ENCODE measurements at places on chromosomes 5 and 9.

- DNase-seq = no peak
Measured at GRCh38 chr5:73110190-73110589, 10.2 kb upstream of the TMEM171 start.

GRCh38 chr9:35729700-35730485, 2.1 kb downstream of the TLN1 start:
- DNase-seq = peak; percentile 62

GRCh38 chr5:17218353-17219005, 1.0 kb downstream of the BASP1 start:
- DNase-seq = no peak

DNA sequence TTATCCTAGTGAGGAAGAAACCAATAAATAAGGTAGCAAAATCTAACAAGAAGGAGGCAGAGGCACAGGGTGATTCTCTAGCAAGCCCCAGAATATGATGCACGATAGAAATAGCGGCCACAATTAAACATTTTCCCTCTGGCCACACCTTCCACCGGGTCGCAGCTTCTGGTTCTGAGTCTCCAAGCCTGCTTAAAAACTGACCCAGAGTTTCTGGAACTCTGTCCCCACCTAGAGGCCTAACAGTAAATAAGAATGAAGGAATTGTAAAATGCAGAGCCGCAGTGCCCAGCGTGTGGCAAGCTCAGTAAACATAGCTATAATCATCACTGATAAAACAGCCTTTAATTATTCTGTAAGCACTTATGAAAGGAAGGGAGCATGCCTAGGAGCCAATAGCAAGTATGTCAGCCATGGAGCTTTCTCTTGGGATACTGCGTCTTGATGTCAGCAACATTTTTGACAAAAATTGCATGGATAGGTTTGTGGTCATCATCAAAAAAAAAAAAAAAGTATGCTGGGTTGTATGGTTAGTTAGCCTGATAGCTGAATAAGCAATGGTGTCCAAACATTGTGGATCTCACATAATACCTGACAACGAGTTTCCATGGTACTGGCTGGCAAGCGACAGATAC, 465.5 kb downstream of the DNAH5 start:
- DNase-seq = no peak

GRCh38 chr9:100099722-100100042, 639 bp downstream of the INVS start:
- no peak for DNase-seq

DNA sequence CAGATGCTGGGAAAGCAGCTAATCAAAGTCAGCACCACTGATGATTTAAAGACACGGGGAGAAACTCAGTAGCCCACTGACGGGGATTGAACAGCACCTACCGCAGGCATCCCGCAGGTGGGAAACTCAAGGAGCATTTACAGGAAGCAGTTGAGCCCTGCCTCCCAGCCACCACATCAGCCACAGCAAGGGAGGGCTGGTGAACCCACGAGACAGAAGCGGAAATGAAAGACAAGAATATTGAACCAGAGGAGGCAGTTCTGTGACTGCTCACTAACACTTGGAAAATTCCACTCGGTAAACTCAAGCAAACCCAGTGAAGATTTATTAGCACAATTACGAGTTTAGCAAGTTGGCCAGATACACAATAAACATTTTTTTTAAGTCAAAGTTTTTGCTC, 10.6 kb upstream of the FAM163B start:
- no peak for DNase-seq

DNA sequence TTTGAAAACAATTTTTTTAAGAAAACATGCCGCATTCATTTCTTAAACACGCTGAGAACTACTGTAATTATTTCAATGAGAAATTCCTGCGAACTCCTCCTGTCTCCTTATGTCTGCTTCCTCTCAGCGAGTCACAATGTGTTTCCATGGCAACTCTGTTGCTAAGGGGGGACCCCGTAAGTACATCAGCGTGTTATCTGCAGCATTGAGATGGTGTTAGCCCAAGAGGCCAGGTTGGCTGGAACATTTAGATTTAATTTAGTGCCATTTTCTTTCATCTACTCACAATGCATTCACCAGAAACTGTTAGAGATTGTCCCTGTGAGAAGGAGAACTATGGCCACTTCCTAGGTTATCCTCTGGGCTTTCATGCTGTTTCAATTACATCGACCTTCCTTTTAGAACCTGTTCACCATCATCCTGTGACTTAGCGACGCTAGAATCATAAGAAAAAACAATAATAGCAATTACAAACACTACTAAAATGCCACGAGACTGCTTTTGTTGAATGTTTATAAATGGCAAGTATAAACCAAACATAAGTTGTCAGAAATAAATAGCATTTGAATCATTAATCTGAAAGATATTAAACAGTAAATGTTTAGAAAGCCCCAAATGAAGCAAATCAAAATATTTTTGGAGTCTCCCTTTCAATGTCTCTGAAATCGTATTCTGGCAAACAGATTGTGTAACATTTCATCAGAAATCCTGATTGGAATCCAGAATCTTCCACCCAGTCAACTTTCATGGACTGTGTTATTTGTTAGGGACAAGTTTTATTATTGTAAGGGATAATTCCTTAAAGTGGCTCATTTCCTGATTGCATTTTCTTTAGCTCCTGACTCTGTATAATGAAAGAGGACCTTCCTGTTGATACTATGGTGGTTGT, 39.7 kb upstream of the SHC3 start:
- no peak for DNase-seq

DNA sequence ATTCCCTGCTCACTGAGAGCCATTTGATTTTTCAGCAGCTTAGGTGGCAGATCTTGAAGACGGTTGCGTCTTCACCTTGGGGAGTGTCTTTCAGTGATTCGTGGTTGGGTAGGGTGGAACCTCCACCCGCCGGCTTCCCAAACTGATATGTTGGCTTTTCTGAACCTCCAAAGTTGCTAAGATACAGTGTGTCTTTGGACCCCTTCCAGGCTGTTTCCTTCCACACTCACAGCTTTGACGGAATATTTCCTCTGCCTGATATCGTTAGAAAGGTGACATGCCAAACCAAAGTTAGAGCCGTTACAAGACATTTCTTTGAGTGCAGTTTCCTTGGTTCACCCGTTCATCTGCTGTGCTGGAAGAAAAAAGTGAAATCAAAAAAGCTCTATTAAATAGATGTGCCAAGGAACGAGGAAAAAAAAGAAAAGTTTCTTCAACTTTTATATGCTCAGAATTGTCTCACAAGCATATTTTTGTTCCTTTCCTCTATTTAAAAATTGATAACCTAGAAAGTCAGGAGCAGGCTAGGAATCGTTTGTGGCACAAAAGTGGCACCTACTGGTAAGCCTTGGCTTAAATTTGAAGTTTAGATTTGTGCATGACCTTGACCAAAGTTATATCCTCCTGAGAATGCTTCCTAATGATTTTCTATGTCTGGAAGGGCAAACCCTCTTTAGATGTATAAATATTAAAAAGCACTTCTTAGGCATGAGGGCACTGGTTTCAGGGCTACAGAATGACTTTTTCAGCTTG, 270.7 kb upstream of the WWC1 start:
- no peak for DNase-seq

- DNase-seq = no peak
Measured at GRCh38 chr9:137160716-137161557, 8.9 kb downstream of the LRRC26 start.

DNA sequence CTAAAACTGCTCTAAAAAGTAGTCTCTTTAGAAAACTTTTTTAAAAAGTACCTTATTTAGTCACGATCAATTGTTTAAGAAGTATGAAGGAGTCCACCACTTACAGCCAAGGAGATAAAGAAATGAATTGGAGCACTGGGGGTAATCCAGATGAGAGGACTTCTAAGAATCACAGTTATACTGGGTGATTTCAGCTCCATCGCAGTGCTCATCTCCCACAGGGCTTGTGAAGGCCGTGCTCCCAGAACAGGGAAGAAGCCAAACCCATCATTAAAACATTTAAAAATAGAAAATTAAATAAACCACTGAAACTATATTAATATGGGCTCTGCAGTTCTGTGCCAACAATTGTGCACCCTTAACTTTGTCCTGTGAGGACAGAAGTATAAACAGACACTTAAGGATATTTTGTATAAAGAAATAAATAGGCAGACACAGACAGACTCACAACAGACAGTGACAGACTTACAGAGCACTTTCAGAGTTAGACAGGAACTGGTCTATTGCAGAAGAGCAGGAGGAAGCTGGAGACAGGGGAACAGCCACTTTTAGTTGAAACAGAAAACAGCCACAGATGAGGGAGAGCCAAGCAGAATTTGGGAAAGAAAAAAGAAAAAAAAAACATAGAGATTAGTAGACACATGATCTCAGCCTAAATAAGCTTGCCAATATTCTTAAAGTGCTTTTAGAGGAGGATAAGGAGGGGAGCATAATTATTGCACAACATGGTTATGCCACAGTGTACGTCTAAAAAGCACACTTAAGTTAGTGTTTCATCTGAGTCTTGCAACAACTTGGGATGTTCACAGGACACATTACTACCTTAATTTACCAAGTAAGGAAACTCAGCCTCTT, 81.8 kb downstream of the FBXO38 start:
- DNase-seq = no peak

- DNase-seq = no peak
Measured at GRCh38 chr9:4301971-4302427, 2.1 kb upstream of the GLIS3 start.

- no peak for DNase-seq
Measured at GRCh38 chr9:80437091-80437640, 865.4 kb downstream of the TLE4 start.

- DNase-seq = no peak
Measured at GRCh38 chr5:169085636-169086035, 215.3 kb downstream of the SLIT3 start.

DNA sequence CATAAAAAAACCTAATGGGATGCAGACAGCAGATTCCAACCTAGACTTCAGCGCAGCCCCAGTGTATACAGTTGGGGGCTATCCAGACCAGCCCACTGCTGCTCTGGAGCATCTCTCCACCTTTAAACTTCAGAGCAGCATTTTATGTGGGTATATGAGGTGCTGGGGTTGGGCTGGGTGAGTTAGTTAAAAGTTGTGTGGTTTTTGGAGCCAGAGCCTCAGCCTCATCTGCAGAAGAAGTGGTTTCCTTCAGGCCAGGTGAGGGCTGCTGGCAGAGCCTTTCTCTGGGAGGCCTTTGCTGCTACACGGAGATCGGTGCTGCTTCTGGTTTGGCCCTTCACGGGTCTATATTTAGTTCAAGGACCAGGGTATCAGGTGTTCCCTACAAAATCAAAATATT, 228.3 kb downstream of the PDZD2 start:
- DNase-seq = no peak

- no peak for DNase-seq
Measured at GRCh38 chr9:95870352-95870751, 5.1 kb upstream of the ERCC6L2 start.

DNA sequence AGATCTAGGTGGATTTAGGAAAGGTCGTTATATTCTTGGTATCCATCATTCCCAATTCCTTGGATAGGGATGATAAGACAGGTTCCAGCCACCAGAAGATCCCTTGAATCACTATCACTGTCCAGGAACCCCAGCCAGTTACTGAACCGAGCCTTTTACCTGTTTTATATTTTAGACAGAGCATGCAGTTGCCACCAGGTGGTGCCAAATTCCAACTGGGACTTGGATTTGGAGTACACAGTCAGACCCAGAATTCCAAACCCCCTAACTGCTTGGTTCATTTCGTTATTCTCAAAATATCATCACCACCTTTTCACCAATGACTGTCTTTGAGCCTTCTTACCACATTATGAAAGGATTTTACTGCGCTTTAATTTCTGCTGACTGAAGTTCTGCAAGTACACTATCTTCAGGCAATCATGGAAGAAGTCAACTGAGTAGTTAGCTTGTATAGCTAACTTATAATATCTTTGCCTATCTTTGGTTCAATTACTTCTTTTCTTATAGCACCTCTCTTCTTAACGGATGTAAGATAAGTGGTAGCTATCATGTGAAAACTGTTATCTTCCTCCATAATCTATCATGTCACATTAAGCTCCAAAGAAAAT, 191.8 kb downstream of the PRR16 start:
- DNase-seq = no peak

DNA sequence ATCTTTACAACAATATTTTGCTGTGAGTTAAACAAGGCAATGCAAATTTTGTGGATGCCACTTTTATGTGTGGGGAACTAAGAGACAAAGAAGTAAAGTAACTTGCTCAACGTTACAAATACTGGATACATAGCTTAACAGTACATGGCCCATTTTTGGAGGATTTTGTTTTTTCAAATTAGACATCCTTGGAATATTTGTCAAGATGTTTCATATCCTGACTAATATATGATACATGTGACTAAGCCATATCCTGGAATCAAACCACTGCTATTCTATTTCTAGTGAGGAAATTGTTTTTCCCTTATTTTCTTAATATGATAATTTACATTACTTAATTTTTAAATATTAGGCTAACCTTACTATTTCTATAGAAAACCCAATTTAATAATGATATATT, 529.8 kb downstream of the DMRTA1 start:
- DNase-seq = no peak

DNA sequence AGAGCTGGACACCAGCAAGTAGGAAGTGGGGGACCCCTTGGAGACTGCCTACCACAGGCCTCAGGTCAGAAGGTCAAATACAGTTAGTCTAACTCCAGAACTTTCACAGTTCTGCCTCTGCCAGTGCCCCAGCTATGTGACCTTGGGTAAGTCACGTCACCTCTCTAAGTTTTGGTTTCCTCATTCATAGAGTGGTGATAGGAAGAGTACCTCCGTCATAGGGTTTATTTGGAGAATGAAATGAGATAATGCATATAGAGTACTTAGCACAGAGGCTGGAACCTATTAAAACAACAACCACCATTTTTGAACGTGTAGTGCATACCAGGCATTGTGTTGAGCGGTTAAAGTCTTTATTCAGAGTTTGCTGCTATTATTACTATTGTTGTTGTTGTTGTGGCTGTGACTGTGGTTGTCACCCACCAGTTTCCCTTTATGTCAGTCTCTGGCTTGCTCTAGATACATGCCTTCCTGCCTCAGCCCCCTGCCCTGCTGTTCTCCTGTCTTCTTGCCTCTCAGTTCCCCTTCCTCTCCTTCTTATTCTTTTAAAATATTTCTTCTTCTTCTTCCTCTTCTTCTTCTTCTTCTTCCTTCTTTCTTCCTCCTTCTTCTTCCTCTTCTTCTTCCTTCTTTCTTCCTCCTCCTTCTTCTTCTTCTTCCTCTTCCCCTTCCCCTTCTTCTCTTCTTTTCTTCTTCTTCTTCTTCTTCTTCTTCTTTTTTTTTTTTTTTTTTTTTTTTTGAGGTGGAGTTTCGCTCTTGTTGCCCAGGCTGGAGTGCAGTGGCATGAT, 67.8 kb downstream of the RALGPS1 start:
- DNase-seq = no peak

GRCh38 chr5:74145951-74146350, 494.6 kb downstream of the ENC1 start:
- DNase-seq = no peak

- no peak for DNase-seq
Measured at GRCh38 chr5:139379626-139380449, 3.3 kb downstream of the SLC23A1 start.

All from breast epithelium (tissue), 4 donors.